A673 (cell line): ENCODE measurements at places on chromosomes 16 and 17. TPM values are rescaled to one million over a fixed set of nuclear protein-coding genes. Genes with fewer than 3 reads are reported as not detected.

Gene ATP2C2
- total RNA-seq: not detected in 2 replicates

DNA sequence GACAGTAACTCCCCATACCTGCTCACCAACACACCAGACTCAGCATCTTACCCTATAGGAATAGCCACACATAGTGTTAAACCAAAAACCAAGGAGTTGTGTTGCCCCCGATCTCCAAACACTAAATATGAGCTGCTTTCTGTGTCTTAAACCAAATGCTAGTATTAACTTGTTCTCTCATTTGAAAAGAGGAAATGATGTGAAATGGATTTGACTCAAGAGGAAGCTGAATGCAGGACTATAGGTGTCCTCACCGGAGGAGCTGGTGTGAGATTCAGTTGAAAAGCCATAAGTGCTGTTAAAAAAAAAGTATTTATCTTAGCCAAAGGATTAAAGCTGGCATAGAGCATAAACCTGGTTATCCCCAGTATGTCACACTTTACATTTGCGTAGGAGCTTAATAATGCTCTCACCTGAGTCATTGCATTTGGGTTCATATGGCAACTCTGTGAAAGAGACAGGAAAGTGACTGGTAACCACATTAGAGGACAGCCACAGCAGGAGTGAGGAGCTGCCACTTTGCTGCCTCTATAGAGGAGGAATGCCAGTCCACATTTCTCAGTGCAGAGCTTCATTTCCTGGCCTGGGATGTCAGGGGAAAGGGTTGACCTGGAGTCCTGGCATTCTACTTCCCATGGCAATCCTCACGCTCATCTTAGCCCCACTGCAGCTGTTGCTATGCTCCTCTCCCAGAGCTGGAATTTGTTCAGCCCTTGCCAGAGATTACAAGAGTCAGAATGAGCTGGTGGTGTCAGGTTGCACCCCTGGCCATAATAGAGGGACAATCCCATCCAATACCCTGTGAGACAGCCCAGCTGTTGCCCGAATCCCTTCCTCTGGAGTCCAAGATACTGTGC is 143.3 kb upstream of the ANKFN1 start:
- DNase-seq: no peak

- no peak for DNase-seq
Measured at GRCh38 chr16:8146256-8147012, 443.9 kb downstream of the TMEM114 start.

DNA sequence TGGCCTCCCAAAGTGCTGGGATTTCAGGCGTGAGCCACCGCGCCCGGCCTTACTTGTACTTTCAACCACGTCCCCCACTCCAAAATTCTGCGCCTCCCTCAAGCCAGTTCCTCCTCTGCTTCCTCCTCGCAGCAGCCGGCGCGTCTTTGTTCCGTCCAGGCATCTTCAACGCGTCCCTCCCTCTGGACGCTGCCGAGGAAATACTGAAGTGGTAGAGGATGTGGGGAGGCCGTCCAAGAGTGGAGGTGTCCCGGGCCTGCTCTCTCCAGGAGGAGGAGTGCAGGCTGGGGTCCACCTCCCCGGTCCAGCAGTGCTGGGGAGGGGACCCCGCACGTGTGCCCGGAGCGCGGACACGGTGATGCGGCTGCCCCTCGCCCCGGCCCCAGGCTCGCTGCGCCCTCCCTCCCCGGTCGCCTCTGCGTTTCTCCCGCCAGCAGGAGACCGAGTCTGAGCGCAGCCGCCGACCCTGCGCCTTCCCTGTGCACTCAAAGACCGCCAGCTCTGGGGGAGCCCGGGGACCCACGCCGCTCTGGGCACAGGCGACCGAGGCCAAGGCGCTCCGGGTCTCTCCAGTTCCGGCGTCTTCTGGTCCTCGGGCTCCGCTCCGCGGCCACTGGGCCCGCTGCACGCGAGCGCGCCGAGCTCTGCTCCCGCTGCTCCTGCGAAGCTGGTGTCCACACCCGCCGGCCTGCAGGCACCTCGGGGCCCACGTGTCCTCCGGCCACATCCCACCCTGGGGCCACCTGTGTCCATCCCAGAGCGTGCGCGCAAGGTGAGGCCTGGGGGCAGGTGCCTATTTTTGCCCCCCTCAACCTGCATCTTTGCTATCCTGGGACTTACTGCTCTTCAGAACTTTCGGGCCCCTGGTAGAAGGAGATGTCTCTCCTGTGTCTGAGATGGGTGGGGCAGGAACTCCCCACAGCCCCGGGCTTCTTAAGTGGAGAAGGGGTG is 31.7 kb downstream of the OSBPL7 start:
- DNase-seq: peak; percentile 30

GRCh38 chr17:10756619-10757018 is 26.8 kb upstream of the TMEM220 start:
- no peak for DNase-seq
